ENCODE measurements at places on chromosomes 5 and 9. TPM values are rescaled to one million over a fixed set of nuclear protein-coding genes. Genes with fewer than 3 reads are reported as not detected.

GRCh38 chr5:142215915-142216681, 107.5 kb downstream of the NDFIP1 start:
- no peak for DNase-seq

DNA sequence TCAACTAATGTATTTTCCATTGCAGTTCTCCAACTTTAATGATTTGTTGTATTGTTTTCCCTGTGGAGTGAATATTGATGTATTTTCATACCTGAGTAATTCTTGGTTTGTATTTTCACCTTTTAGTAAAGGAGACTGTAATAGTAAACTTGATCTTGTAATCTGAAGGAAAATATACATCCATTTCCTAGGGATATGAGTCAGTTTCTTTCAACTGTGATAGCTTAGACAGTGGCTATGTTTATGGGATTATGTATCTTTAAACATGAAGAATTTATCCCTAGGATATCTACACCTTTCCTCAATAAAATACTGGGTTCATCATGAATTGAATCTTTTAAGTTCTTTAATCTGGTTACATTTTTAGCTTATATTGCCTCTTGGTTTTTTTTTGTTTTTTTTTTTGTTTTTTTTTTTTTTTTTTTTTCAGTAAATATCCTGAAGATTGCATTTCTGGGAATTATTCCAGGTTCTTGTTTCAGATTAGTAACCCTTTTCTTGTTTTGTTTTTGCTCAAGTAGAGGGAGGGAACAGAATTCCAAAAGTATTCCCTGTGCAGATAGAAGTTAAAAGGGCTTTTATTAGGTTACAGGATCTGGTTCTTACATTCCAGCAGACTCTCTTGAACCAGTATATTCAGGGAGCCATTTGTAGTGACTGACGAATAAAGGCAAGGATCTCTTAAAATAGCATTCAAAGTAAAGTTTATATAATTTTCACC, 7.1 kb downstream of the WDR36 start:
- no peak for DNase-seq

DNA sequence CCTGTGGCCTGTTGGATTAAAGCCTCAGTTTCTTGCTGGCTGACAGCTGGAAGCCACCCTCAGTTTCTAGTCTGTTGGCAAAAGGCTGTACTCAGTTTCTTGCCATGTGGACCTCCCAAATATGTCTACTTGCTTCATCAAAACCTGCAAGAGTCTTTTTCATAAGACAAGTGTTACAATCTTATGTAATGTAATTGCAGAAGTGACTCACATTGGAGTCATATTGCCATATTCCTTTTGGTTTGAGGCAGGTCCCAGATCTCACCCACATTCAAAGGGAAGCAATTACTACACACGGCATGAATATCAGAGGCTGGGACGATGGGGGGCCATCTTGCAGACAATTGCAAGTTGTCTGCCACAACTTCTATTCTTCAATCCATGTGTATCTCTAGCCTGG, 286.7 kb upstream of the IL12B start:
- no peak for DNase-seq

DNA sequence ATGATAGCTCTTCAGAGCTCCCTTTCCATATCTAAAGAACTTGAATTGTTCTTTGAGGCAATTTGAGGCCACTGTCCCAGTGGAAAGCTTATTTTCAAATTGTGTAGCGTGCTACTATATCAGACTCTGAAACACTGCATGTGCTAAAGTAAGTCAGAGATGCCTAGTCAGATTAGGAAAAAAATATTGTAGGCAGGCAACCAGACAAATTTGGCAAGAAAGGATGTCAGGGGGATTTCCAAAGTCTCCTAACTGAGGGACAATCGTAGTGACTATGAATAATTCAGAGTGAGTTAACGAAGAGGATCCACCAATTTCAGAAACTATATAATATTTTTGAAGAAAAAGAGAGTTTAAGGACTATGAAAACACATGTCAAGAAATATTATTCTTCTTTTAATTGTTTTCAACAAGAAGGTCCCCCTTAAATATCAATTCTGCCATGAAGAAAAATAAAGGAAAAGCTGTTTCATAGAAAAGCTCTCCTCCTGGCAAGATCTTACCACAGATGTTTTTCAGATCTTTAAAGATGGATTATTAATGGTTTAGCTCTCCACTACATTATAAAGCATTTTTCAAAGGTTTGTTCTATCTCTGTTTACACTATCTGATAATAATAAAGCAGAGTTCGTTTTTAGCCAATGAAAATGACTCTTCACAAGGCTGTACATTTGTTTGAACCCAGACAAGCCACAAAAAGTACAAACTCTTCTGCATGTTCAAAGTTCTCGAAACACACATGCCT, 273.5 kb upstream of the PTGER4 start:
- DNase-seq: no peak

DNA sequence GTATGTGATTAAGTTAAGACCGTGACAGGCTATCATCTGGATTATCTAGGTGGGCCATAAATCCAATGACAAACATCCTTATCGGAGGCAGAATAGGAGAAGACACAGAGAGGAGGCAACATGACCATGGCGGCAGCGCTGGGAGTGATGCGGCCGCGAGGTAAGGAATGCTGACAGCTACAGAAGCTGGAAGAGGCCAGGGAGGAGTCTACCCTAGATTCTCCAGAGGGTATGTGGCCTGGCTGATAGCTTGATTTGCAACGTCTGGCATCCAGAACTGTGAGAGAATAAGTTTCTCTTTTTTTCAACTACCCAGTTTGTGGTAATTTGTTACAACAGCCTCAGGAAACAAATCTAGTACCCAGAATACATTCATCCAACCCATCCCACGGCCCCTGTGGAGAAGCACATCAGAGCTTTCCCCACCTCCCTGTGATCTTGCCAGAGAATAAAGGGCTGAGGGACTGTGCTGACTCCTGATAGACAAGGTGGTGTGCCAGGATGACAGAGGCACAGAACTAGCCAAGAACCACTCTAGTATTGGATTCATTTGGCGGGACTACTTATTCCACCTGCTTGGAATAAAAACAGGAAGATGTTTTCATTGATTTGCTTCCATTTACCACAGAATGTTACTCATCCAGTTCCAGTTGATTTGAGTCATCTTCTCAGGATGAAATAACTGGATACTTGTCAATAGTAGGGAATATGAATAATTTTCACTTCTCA, 187.4 kb downstream of the MAN2A1 start:
- DNase-seq: no peak

- DNase-seq: no peak
Observed at GRCh38 chr9:94859891-94860290, 133.4 kb downstream of the AOPEP start.

DNA sequence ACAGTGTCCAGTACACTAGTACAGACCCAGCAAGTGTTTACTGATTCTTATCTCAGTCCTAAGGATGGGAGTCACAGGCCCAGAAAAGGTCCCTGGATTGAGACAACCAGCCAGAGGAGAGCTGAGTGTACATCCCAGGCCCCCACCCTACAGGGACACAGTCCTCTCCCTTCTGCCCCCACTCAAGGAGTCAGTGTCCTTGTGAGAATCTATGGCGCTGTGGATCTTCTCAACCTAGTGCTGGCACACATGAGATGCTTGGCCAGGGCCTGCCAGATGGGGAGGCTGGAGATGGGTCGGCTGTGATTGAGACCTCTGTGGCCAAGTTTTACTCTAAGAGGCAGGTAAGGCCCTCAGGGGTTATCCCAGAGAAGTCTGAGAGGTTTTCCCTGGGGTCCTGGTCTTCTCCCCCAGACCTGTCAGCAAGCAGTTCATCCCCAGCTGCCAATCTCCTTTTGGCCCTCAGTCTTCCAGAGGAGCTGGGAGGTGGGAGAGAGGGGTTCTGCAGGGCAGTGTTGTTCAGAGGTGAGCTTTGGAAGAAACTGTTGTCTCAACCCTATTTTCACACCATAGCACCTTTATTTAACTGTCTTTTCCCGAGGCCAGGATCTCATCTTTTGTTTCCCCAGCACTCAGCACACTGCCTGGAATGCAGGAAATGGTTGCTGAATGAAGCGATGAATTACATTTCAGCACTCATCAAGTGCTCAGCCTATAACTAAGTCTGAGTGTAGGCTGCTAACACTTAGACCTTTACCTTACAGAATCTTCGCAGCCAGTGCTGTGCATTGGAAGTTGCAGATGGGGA, 3.2 kb upstream of the NSD1 start:
- no peak for DNase-seq

GRCh38 chr9:105993116-105993854, 298.9 kb downstream of the TMEM38B start:
- no peak for DNase-seq

DNA sequence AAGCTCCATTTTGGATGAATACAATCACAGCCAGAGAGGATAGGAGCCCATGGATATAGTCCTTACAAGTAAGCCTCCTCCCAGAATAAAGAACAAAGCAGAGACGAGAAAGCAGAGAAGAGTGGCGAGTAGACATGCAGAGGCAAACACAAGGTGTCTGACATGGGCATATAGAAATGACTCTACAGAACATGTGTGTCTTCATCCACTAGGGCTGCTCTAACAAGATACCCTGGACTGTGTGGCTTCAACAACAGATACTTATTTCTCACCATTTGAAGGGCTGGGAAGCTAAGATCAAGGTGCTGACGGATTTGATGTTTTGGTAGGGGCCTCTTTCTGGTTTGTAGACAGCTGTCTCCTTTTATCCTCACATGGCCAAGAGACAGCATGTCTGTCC, 32.3 kb upstream of the FER start:
- no peak for DNase-seq

DNA sequence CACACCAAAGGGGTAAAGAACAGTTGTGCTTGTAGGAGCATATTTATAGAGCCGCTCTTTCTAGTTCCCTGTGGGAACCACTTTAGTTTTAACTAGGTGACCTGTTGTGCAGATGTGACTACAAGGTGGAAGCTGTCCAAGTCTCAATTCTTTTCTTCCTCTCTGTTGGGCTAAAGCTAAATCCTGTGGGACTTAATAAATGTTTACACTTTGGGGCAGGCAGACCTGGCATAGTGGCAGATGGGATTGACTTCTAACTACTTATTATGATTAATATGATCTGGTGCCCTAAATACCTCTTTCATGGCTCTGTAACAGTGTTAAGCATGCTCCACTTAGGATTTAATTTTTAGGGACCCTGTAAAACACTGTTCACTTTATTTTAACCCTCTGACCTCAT, 265.3 kb downstream of the KCTD16 start:
- DNase-seq: no peak

The SNAPC3 gene
- 12.9 TPM for total RNA-seq

The RORB gene
- total RNA-seq: 0.05 TPM

The CARD9 gene
- 2.1 TPM for total RNA-seq

The AGXT2 gene
- 50.8 TPM for total RNA-seq
